Fibroblast of lung (primary cell): ENCODE measurements at places on chromosomes 2 and 18. TPM values are rescaled to one million over a fixed set of nuclear protein-coding genes. Genes with fewer than 3 reads are reported as not detected.

Gene IGFBP5
- total RNA-seq: 783 and 1,100 TPM in 2 replicates

Gene C2orf78
- not detected in 2 replicates for total RNA-seq

Gene CHN1
- total RNA-seq: 59.1 and 203 TPM in 2 replicates

Gene HOXD11
- total RNA-seq: not detected in 2 replicates

Gene RTP5
- total RNA-seq: not detected in 2 replicates

Gene CLEC4F
- not detected in 2 replicates for total RNA-seq

Gene KRTCAP3
- 0.33 TPM in 1 of 2 replicates, not detected in the other for total RNA-seq

Gene CFAP53
- total RNA-seq: 0.99 and 1.0 TPM in 2 replicates

Gene COL3A1
- 925 and 2,431 TPM in 2 replicates for total RNA-seq
